PC-3 (cell line): ENCODE measurements at places on chromosomes 5 and 9. TPM values are rescaled to one million over a fixed set of nuclear protein-coding genes. Genes with fewer than 3 reads are reported as not detected.

Gene PCSK5
- not detected in 2 replicates for total RNA-seq

Gene SPATA6L
- total RNA-seq, result 1.4 TPM in 1 of 2 replicates, not detected in the other

DNA sequence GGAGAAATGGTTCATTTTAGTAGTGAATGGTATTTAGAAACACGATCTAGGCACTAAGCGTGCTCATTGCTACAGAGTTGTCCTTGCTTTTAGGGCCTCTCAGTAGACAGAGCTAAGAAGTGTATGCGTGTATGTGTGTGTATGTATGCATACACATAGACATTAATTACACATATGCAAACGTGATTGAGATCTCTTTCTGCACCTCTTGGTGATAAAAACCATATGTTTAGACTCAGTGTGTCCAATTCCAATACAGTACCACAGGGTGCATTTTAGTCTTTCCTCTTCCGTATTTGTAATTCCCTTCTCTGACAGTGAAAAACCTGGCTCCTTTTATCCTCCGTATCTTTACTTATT is 13.1 kb downstream of the TRIO start:
- no peak for DNase-seq

DNA sequence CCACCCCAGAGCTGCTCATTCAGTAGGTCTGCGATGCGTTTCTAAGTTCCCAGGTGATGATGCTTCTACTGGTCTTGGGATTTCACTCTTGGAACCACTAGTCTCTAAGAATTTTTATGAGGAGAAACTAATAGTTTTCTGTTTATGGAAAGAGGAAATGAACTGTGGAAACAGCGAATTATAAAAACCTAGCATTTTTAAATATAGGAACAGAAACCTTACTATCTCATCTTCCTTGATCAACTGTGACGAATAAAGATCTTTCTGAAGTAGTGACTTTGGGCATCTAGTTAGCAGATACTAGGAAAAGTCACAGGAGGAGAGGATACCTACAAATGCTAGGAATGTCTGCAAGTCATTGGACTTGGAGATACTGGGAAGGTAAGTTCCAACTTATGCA is 376.8 kb upstream of the RFX3 start:
- no peak for DNase-seq

DNA sequence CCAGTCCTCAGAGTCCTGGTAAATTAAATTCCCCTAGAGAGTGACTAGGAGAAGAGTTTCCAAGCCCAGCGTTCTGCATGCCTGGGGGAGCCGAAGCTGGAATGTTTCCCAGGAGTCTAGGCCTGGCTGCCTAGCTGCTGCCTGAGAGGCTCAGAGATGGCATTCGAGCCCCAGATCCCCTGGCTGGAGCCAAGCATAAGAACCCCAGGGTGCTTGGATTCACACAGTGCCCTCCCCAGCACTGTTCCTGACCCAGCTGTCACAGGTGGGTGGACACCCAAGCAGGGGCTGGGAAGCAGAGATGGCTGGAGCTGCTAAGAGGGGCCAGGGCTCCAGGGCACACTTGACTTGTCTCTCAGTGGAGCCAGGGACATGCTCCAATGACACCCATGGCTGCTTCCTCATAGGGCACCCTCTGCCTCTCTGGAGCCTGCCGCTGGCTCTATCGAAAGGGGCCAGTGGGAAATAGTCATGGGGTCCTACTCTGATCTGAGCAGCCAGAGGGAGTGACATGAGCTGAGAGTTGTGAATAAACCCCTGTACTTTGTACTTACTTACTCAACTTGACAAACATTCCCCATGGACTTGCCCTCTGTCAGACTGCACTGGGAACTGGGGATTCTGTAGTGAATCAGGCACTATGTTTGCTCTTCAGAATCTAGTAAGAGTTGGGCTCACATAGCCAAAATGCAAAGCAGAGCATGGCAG is 62.6 kb upstream of the XPA start:
- DNase-seq, result no peak

DNA sequence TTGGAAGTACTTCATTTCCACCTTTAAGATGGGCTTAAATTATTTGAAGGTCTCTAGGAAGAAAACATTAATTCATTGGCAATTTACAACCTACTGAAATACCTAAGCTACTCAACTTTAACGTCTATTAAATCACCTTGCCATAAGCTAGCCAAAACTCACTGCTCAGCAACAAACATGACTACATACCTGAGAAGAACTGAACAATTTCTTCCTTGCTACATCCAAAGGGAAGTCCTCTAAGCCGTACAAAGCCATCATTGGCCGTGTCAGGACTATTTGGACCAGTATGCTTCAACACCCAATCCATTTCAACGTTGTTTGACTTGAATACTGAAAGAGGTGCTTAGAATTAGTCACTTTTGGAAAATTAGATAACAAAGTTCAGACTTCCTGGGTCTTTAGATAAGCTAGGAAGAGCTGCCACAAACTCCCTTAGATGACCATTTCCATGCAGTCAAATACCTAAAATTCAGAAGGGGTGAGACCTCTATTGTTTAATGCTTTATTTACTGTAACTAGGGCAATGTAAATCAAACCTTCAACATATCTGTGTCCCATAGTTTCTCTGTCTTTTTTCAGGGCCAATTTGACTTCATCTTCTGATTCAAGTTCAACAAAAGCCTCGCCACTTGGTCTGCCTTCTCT is 2.6 kb downstream of the HNRNPH1 start:
- DNase-seq, result no peak

- no peak for DNase-seq
Observed at GRCh38 chr5:150009671-150010387, 9.3 kb downstream of the HMGXB3 start.

GRCh38 chr9:98225015-98225442 is 30.4 kb downstream of the TBC1D2 start:
- no peak for DNase-seq

DNA sequence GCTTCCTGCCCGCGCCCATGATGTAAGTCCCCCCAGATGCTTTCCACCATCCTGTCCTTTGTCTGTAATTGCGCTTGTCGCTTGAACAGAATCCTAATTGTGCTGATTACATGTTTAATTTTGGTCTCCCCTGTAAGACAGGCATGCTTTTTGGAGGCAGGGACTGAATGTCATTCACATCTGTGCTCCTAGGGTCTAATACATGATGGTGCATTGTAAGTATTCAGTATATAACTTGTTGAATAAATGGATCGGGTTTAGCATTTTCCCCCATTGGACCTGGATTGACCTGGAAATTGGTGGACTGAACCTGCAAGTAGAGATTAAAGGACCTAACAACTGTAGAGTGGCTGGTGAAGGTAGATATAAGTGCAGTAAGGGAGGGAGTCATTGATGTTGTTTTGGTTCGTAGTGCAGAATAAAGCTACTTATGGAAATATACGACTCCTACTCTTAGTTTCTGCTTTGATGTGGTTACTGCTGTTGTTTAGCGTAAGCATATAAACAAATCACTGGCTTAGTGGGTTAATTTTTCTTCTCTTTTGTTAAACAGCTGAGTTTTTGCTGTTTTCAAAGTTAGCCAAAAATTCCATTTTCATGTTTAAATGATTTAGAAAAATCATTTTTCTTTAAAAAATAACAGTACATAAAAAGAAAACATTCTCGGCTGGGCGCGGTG is 57.3 kb downstream of the TRIO start:
- no peak for DNase-seq

GRCh38 chr9:134807716-134808446 is 72.7 kb upstream of the FCN2 start:
- no peak for DNase-seq

GRCh38 chr5:149294872-149295829 is 23.5 kb downstream of the AFAP1L1 start:
- no peak for DNase-seq
